ENCODE measurements at places on chromosomes 4 and X.

GRCh38 chrX:119654112-119654531, 38.8 kb downstream of the SEPTIN6 start:
- DNase-seq: no peak

DNA sequence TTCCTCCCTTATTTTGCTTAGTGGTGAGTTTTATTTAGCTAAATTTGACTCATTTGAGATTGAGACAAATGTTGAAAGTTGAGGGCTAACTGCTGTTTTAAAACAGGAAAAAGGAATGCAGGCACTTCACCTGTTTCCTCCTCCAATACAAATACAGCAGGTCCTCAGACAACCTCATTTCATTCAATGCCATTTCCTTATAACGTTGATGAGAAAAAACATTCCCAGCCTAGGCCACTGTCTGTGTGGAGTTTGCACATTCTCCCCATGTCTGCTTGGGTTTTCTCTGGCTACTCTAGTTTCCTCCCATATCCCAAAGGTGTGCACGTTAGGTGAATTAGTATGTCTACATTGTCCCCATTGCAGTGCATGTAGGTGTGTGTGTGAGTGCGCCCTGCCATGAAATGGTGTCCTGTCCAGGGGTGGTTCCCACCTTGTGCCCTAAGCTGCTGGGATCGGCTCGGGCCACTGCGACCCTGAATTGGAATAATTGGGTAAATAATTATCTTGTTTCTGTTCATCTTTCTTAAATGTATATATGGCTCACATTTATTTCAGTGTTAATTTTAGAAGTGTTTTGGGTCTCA, 21.9 kb downstream of the SMAD1 start:
- DNase-seq: no peak

GRCh38 chrX:3532581-3533085, 180.8 kb downstream of the PRKX start:
- no peak for DNase-seq

DNA sequence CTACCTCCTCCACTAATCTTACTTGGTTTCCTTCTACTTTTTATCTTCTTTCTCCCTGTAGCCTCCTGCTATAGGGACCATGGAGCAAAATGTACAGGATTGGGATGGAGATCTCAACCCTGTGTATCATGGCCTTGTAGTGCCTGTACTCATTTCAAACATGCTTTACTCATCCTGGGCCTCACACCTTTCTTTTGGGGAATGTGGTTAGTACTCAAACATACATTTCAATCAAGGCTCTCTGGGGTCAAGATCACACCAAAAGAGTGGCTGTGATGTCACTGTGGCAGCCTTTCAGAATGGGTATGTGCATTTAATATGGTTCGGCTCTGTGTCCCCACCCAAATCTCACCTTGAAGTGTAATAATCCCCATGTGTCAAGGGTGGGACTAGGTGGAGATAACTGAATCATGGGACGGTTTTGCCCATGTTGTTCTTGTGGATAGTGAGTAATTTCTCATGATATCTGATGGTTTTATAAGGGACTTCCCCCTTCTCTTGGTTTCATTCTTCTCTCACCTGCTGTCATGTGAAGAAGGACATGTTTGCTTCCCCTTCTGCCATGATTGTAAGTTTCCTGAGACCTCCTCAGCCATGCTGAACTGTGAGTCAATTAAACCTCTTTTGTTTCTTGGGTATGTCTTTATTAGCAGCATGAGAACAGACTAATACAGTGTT, 205.1 kb downstream of the RASL11B start:
- no peak for DNase-seq

- no peak for DNase-seq
These were observed 41.0 kb upstream of the PDLIM5 start for GRCh38 chr4:94410678-94411206.

DNA sequence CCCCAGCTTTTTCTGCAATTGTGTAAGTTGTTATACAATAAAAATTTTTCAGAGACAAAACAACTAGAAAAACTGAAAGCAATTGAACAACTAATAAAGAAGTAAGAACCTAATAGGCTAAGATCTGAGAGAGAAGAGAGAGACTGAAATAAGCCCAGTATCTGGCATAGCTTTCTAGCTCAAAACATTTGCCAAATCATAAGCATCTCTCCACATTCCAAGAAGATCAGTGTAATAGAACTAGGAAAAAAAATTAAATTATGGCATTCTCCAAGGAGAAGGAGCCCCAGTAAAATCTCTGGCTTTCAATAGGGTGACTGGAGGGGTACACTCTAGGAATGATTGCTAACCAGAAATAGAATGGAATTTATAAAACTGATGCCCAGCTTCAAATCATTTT, 19.0 kb upstream of the PPP3CA start:
- no peak for DNase-seq

GRCh38 chr4:41554905-41555304, 16.9 kb downstream of the LIMCH1 start:
- no peak for DNase-seq

DNA sequence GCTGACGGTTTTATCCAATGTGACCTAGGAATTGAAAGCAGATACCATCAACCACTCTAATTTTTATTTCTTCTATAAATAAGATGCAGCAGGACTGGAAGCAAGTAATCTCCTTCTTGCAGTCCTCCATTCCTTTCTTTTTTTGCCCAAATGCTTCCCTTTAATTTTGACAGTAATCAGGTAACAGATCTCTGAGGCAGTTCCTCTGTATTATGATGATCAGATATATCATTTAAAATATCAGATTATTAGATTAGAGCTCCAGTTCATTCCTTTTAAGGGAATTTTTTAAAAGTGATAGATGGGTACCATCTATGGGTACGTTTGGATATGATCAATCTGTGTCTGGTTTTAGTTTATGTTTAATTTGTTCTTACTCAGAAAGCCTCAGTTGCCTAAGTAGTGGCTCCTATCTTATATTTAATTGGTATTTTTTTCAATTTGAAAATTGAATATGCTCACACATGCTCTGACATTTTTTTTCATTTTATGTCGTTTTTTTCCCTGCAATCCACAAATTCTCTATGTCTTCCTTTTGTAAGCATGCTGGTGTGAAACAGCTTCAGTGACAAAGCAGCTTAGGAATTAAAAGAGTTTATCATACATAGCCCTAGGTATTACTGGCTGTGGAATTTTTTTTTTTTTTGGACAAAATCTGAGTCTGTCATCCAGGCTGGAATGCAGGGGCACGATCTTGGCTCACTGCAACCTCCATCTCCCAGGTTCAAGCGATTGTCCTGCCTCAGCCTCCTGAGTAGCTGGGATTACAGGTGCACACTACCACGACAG, 73.7 kb upstream of the ANK2 start:
- DNase-seq: no peak

- peak; percentile 33 for DNase-seq
These were observed 30.3 kb upstream of the GLRB start for GRCh38 chr4:157045507-157046127.

DNA sequence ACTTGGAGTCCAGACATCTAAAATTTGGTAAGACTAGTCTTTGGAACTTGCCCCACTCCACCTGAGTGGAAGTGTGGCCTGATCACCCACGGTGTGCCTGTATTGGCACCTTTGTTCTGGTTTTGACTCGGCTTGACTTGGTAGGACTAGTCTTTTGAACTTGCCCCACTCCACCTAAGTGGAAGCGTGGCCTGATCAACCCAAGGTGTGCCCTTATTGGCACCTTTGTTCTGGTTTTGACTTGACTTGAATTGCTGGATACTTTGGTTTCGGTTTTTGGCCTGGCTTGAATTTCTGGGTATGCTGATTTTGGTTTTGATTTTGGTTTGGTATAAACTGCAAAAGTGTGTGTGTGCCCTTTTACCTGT, 44.7 kb upstream of the UGT2B7 start:
- DNase-seq: no peak

- no peak for DNase-seq
These were observed 123.5 kb downstream of the ZNF827 start for GRCh38 chr4:145815027-145815612.

GRCh38 chr4:181911420-181911819, 331.8 kb upstream of the TENM3 start:
- no peak for DNase-seq

DNA sequence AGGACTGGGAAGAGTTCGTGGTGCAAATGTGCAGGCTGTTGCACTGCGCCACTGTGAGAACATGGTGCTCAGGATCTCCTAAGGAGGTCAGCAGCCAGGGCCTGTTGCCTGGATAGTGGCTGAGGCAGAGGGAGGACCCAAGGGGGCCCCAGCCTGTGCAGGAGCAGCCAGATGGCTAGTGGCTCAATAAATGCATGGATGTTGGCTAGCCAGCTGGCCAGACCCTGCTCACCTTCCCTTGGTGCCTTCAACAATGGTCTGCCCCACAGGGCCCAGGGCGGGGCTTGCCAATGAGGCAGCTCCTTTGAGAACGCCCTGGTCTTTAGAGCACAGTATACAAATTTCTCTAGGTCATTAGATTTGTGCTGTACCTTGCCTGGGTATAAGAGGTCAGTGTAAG, 67.4 kb downstream of the TNIP2 start:
- DNase-seq: no peak

DNA sequence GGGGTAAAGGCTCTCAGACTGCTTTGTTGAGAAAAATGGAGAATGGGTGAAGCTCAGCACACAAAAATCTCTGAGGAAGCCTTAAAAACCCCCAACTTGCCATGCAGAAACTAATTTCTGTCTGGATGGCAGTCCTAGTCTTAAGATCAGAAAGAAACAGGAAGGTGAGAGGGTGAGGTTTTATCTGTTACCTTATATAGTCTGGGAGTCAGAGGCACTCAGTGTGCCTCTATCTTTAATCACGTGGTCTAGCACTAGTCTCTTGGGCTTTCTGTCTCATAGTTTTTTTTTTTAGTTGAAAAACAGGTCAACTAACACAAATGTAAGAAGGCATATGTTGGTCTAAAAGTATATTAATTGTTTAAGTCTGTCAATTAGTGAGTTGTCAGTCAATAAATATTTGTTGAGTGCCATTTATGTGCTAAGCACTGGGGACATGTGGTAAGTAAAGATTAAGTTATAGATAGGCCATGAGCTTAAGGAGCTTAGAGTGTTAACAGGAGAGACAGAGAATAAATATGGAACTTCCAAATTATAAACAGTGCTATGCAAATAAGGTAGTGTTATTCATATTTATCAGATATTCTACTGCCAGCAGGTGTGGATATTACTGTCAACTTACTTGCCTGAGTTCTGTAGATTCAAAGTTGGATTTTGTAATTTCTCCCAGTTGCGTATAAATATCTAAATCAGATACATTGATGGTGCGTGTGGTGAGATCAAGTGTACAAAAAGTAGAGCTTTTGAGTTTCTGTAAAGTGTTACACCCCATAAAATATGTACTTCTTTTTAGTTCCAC, 7.0 kb downstream of the CYBB start:
- no peak for DNase-seq

- DNase-seq: no peak
These were observed 95.1 kb downstream of the IL15 start for GRCh38 chr4:141731481-141731880.

DNA sequence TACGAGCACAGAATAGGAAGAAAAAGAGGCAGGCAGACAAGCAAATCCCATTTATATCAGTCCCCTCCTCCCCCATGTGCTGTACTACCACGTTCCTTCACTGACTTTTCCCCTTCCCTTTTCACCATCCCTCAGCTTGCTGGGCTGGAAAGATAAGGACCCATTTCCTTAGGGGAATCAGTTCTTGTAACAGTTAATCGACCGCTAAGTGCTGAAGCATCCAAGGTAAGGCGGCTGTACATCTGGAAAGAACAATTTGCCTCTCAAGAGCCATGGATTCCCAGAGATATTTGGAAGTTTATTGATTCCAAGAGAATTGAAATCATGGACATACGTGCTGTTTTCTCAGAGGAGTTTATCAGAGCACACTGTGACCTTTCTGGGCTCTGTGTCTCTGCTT, 1688.0 kb downstream of the STIM2 start:
- no peak for DNase-seq

DNA sequence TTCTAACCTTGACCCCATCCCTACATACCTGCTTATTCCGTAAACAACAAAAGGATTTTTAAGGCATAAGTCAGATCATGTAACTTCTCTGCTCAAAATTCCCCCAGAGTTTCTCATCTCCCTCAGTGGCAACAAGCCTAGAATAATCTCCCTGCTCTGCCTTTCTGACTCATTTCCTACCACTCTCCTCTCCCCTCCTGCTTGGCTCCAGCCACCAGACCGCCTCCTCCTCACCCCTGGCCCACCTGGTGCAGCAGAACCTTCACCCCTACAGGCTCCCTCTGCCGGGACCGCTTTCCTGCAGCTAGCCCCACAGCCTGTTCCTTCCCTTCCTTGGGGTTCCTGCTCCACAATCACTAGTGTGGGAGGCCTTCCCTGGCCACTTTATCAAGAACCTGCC, 32.1 kb downstream of the TSPAN5 start:
- DNase-seq: no peak

- DNase-seq: no peak
These were observed 118.5 kb downstream of the CFAP299 start for GRCh38 chr4:80454040-80454439.

DNA sequence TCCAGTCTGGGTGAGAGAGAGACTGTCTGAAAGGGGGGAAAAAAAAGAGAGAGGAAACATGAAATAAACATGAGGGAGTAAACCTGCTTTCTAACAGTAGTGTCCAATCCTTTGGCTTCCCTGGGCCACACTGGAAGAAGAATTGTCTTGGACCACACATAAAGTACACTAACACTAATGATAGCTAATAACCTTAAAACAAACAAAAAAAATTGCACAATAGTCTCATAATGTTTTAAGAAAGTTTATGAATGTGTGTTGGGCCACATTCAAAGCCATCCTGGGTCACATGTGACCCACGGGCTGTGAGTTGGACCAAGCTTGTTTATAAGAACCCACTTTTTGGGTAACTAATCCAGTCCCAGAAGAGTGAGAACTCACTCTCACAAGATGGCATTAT, 30.3 kb downstream of the PDS5A start:
- no peak for DNase-seq

- no peak for DNase-seq
These were observed 139.9 kb downstream of the AFAP1 start for GRCh38 chr4:7799736-7800135.

GRCh38 chrX:151780621-151781020, 46.1 kb downstream of the CNGA2 start:
- DNase-seq: no peak

DNA sequence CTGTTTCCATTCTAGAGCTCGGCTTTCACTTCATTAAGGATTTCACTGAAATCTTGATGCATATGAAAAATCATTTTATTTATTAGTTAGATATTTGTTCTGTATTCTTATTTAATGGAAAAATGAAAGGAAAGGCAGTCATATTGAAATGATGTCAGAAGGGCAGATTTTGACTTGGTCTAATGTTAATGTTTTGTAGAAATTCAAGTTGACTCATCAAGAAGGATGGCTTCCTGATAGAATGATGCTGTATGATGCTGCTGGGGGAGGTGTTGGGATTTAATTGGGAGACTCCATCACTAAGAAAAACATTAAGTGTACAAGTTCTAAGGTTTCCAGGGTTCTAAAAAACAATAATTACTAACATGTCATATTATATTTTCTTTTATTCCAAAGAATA, 204.8 kb downstream of the PDGFC start:
- DNase-seq: no peak

DNA sequence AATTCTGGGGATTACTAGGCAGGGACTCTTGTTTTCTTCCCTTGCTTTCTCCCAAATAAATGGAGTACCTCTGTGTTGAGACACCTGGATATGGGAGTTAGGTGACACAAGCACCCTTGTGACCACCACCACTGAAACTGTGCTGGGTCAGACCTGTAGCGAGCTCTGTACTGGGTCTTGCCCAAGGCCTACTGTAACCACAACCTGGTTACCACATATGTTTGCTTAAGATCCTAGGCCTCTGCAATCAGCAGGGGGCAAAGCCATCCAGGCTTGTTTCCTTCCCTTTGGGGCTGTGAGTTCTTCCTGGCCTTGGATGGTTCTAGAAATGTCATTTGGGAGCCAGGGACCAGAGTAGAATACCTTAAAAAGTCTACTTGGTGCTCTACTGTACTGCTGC, 49.4 kb downstream of the LPAR4 start:
- no peak for DNase-seq
